ENCODE measurements at places on chromosomes 11 and 22.
A peak's percentile ranks its signal among the peaks of the same experiment; 100 is the strongest.

GRCh38 chr11:78203184-78203583, 14.5 kb downstream of the USP35 start:
- peak; percentile 72 for DNase-seq

- no peak for DNase-seq
Measured at GRCh38 chr11:8971196-8971923, 7.1 kb upstream of the TMEM9B start.

GRCh38 chr11:120869516-120870011, 154.3 kb upstream of the TBCEL start:
- no peak for DNase-seq

GRCh38 chr22:19224985-19225384, 46.4 kb upstream of the SLC25A1 start:
- no peak for DNase-seq

DNA sequence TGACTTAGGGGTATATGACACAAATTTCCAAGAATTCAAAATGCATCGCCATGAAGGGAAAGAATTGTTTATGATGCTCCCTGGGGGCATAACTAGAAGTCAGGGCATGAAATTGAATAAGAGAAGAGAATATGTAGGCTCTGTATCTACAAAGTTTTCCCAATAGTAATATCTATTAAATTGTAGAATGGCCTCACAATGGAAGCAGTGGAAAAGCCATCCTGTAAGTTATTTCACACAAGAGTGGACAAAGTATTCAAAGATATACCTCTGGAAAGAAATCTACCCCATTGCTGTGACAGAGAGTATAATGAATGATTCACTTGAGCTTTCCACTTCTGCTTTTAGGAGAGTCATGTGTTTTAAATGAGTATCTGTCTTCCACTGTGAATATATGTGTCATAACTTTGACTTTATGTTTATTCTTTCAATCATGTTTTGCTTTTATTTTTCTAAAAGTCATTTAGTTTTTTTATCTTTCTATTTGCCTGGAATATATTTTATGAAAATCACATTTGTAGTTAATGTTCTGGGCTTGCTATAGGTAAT, 65.7 kb upstream of the DDI1 start:
- DNase-seq = no peak

GRCh38 chr11:15673408-15673831, 558.7 kb downstream of the INSC start:
- DNase-seq = no peak

GRCh38 chr11:44600261-44600660, 34.8 kb downstream of the CD82 start:
- no peak for DNase-seq

DNA sequence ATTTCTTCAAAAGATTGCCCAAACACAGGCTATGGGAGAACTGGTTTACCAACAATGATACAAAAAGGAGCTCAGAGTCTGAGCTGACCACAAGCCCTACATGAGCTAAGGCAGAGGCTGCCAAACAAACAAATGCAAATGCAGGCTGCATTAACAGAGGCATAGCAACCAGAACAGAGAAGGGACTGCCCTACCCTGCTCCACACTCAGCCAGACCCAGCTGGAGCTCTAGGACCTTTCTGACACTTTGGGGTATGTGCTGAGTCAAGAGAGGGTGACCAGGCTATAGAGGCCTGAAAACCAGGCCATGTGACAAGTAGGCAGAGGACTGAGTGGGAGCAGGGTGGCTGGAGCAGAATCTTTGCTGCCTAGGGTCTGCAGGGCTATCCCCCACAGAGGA, 17.8 kb upstream of the P2RY2 start:
- no peak for DNase-seq

DNA sequence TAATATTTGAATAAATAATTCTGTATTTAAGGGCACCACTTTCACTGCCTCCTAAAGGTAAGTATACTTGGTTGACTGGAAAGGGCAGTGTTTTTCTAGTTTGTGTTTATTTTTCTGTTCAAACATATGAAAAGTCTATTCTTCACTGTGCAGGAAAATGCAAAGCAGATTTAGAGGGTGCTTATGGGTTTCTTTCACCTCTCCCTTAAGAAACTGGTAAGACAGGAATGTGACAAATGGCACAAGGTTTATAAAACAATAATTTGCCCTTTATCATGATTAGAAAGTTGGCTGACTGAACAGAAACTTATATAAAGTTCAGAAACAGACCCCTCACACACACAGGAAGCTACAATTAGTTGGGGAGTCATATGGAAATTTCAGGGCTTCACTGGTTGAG, 60.6 kb downstream of the PLEKHA7 start:
- DNase-seq = no peak
